ENCODE measurements at places on chromosomes 7 and 10. TPM values are rescaled to one million over a fixed set of nuclear protein-coding genes. Genes with fewer than 3 reads are reported as not detected.

ASZ1 gene
- not detected for polyA plus RNA-seq

DYNC1I1 gene
- polyA plus RNA-seq = 0.58 TPM

ZC3HAV1 gene
- polyA plus RNA-seq = 4.8 TPM

ZNF3 gene
- 12.7 TPM for polyA plus RNA-seq

SMKR1 gene
- 2.0 TPM for polyA plus RNA-seq

NPSR1 gene
- polyA plus RNA-seq = not detected

FAM241B gene
- polyA plus RNA-seq = 4.6 TPM

SPDYE2 gene
- polyA plus RNA-seq = 0.03 TPM

HOGA1 gene
- 1.2 TPM for polyA plus RNA-seq

SLC18A2 gene
- not detected for polyA plus RNA-seq

ASIC3 gene
- 1.3 TPM for polyA plus RNA-seq

CYP2C19 gene
- polyA plus RNA-seq = not detected

NAT16 gene
- 0.35 TPM for polyA plus RNA-seq

GNGT1 gene
- polyA plus RNA-seq = not detected

ZNF138 gene
- 2.2 TPM for polyA plus RNA-seq

SPDYE5 gene
- not detected for polyA plus RNA-seq

SORCS1 gene
- polyA plus RNA-seq = 0.87 TPM

FAM20C gene
- 34.3 TPM for polyA plus RNA-seq

ADD3 gene
- polyA plus RNA-seq = 131 TPM

GJD4 gene
- not detected for polyA plus RNA-seq

IQUB gene
- 0.11 TPM for polyA plus RNA-seq

RASA4B gene
- 17.1 TPM for polyA plus RNA-seq

RBM17 gene
- polyA plus RNA-seq = 36.9 TPM

METTL27 gene
- polyA plus RNA-seq = 2.5 TPM

C10orf53 gene
- not detected for polyA plus RNA-seq

RBP3 gene
- not detected for polyA plus RNA-seq

SYT15 gene
- polyA plus RNA-seq = 1.7 TPM

HOXA10 gene
- polyA plus RNA-seq = 2.3 TPM

MUC12 gene
- polyA plus RNA-seq = not detected

MYH16 gene
- polyA plus RNA-seq = not detected

NUTM2B gene
- polyA plus RNA-seq = 0.67 TPM

PROSER2 gene
- 4.2 TPM for polyA plus RNA-seq

ECHDC3 gene
- polyA plus RNA-seq = 50.7 TPM

SUN3 gene
- polyA plus RNA-seq = not detected

NPTX2 gene
- polyA plus RNA-seq = 3.3 TPM

NPY4R gene
- 0.04 TPM for polyA plus RNA-seq

GRM3 gene
- polyA plus RNA-seq = not detected

POLL gene
- polyA plus RNA-seq = 18.2 TPM

ACBD7 gene
- polyA plus RNA-seq = not detected

VSTM2A gene
- not detected for polyA plus RNA-seq

ITIH5 gene
- polyA plus RNA-seq = 15.9 TPM

AFAP1L2 gene
- polyA plus RNA-seq = 11.0 TPM

LARP4B gene
- 8.8 TPM for polyA plus RNA-seq

FKBP9 gene
- 75.1 TPM for polyA plus RNA-seq

GPR26 gene
- not detected for polyA plus RNA-seq

OIT3 gene
- not detected for polyA plus RNA-seq

FAM25C gene
- polyA plus RNA-seq = not detected

DPP6 gene
- 0.06 TPM for polyA plus RNA-seq

COBL gene
- polyA plus RNA-seq = 4.8 TPM

ACTL6B gene
- 0.09 TPM for polyA plus RNA-seq

CLEC5A gene
- 0.15 TPM for polyA plus RNA-seq

BAG3 gene
- 12.1 TPM for polyA plus RNA-seq

GATA3 gene
- 2.4 TPM for polyA plus RNA-seq

FRAT1 gene
- polyA plus RNA-seq = 2.5 TPM

WEE2 gene
- 0.12 TPM for polyA plus RNA-seq

TMEM176B gene
- polyA plus RNA-seq = 9.1 TPM

All from adipose tissue (tissue), 3 donors.